Endothelial cell (in vitro differentiated cells): ENCODE measurements at places on chromosomes 4 and X. TPM values are rescaled to one million over a fixed set of nuclear protein-coding genes. Genes with fewer than 3 reads are reported as not detected.

TLR1 gene
- 0.23 TPM for total RNA-seq

TEX13B gene
- not detected for total RNA-seq

DCAF4L1 gene
- total RNA-seq, result 0.44 TPM

PLS3 gene
- 122 TPM for total RNA-seq

NWD2 gene
- total RNA-seq, result not detected

KANTR gene
- total RNA-seq, result 10.5 TPM

CYLC1 gene
- not detected for total RNA-seq

PPM1K gene
- 9.7 TPM for total RNA-seq

HSD17B13 gene
- total RNA-seq, result not detected

CCDC120 gene
- total RNA-seq, result 22.5 TPM

GRCh38 chrX:118164138-118164537 is 47.5 kb upstream of the KLHL13 start:
- H3K4me1 ChIP-seq, result no peaks in the 10 kb centered on the region
- no peak overlapping the region for H3K27ac ChIP-seq
- no peaks in the 10 kb centered on the region for H3K36me3 ChIP-seq
- no peak overlapping the region for H3K4me3 ChIP-seq
- DNase-seq, result no peak
- H3K27me3 ChIP-seq, result no peaks in the 10 kb centered on the region

- no peak for DNase-seq
- H3K4me3 ChIP-seq, result no peak overlapping the region
- H3K27me3 ChIP-seq, result no peaks in the 10 kb centered on the region
- no peak overlapping the region for H3K27ac ChIP-seq
- no peaks in the 10 kb centered on the region for H3K4me1 ChIP-seq
Measured at GRCh38 chrX:28016823-28017222, 35.6 kb upstream of the DCAF8L1 start.

DNA sequence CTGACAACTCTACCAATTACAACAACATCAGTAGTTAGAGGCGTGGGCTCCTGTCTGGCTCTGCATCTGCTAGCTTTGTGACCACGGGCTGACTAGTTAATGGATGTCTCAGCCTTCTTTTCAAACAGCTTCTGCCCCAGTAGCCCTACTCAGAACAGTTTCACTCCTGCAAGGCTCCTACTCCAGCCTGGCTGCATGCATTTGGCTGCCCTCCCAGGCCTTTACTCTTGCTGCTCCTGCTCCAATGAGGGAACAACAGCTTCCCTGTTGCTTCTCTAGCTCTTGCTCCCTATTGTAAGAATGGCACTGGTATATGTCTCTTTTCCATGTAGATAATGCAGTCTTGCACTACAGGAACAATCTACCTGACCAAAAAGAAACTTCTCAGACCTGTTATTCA is 93.3 kb downstream of the TTC29 start:
- peaks cover 1% of the 10 kb centered on the region for H3K27me3 ChIP-seq
- H3K36me3 ChIP-seq, result peaks cover 3% of the 10 kb centered on the region
- H3K4me3 ChIP-seq, result no peak overlapping the region
- no peak overlapping the region for H3K27ac ChIP-seq
- no peak for DNase-seq
- no peaks in the 10 kb centered on the region for H3K4me1 ChIP-seq

- no peak overlapping the region for H3K4me3 ChIP-seq
- H3K36me3 ChIP-seq, result no peaks in the 10 kb centered on the region
- no peaks in the 10 kb centered on the region for H3K4me1 ChIP-seq
- H3K27me3 ChIP-seq, result no peaks in the 10 kb centered on the region
- DNase-seq, result no peak
Measured at GRCh38 chr4:110005461-110006056, 92.9 kb downstream of the EGF start.

DNA sequence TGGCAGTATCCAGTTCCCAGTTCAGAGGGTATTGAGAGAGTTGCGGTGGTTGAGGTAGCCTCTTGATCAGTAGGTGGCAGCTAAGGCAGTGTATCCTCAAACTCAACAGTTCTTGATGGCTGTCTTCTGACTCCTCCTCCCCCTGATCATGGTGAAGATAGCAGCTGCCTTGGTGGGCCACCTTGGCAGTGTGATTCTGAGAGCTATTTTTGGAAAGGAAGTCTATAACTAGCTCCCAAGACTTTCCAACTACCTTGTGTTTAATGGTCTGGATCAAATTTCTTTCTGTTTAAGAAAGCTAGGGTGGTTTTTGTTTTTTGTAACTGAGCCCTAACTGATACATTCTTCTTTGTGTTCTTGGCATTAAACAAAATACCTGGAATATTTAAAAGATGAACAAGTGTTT is 10.5 kb upstream of the TBC1D19 start:
- H3K36me3 ChIP-seq, result no peaks in the 10 kb centered on the region
- H3K4me3 ChIP-seq, result no peak overlapping the region
- H3K27ac ChIP-seq, result no peak overlapping the region

DNA sequence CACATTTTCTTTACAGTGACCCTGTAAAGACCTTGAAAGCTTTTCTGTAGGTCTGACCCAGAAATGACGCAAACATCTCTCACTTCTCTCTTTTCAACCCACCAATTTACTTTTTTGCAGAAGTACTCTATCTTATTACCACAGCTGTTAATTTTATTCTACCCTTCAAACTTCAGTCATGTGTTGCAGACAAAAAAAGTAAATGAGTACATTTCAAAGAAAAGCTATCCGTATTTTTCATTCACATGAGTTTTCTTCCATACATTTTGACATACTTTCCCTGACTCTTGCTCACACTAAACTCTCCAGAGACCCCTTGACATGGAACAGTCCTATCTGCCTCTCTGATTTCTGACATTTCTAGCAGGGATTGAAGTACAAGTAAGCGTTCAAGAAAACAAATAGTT is 51.7 kb downstream of the SLC7A11 start:
- H3K36me3 ChIP-seq, result no peaks in the 10 kb centered on the region
- no peak overlapping the region for H3K27ac ChIP-seq
- DNase-seq, result no peak
- no peaks in the 10 kb centered on the region for H3K27me3 ChIP-seq

GRCh38 chrX:48522291-48522690 is 683 bp downstream of the EBP start:
- no peak for DNase-seq
- H3K27ac ChIP-seq, result peak overlapping the region; percentile 30
- peak overlapping the region; percentile 94 for H3K4me3 ChIP-seq
- H3K36me3 ChIP-seq, result peaks cover 4% of the 10 kb centered on the region
- H3K27me3 ChIP-seq, result no peaks in the 10 kb centered on the region

DNA sequence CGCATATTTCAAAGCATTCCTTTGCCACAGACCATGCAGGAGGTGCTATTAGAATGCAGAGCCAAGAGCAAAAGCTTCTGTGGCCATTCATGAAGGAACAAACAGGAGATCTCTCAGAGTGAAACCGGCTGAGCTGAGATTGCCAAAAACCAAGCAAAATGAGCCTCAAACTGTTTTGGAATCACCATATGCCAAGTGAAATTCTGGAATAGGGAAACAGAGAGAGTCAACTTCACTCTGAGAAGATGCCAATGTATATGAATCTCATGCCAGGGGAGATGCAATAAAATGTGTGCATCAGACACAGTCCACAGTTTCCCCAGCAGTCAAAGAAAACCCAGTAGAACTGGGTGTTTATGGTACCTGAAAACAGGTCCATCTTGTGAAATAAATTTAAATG is 42.3 kb downstream of the SRPX start:
- no peak overlapping the region for H3K27ac ChIP-seq
- H3K27me3 ChIP-seq, result no peaks in the 10 kb centered on the region
- no peaks in the 10 kb centered on the region for H3K4me1 ChIP-seq
- no peak overlapping the region for H3K4me3 ChIP-seq
- H3K36me3 ChIP-seq, result no peaks in the 10 kb centered on the region
- no peak for DNase-seq

GRCh38 chr4:38058151-38058550 is 98.0 kb downstream of the PTTG2 start:
- DNase-seq, result no peak
- H3K27ac ChIP-seq, result no peak overlapping the region
- H3K4me1 ChIP-seq, result peaks cover 36% of the 10 kb centered on the region
- H3K27me3 ChIP-seq, result no peaks in the 10 kb centered on the region

- H3K27ac ChIP-seq, result no peak overlapping the region
- DNase-seq, result no peak
- no peaks in the 10 kb centered on the region for H3K4me1 ChIP-seq
- no peaks in the 10 kb centered on the region for H3K36me3 ChIP-seq
- no peaks in the 10 kb centered on the region for H3K27me3 ChIP-seq
Measured at GRCh38 chr4:124790471-124790870, 77.9 kb upstream of the ANKRD50 start.

DNA sequence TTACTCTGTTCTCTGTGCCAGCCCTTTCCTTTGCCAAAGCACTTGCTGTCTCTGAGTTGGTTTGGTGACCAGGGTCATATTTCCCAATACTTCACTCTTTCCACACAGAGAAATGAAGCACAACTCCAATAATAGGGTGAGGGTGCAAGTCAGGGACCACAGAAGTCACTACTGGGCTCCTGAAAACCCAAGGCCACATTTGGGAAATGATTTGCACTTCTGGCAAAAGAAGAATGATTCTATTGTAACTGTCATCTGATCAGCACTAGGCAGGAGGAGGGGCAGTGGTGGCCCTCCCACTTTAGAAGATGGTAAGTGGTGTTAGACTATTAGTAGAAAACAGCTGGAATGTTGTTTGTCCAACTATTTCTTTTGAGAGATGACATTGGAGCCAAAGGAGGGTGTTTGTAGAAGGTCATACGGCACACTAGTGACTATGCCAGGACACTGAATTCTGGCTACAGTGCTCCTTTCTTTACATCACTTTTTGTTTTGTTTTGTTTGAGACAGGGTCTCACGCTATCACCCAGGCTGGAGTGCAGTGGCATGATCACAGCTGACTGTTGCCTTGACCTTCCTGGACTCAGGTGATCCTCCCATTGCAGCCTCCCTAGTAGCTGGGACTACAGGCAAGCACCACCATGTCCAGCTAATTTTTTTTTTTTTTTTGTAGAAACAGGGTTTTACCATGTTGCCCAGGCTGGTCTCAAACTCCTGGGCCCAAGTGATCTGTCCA is 10.8 kb upstream of the HADH start:
- no peaks in the 10 kb centered on the region for H3K27me3 ChIP-seq
- DNase-seq, result no peak
- H3K4me1 ChIP-seq, result no peaks in the 10 kb centered on the region
- H3K27ac ChIP-seq, result no peak overlapping the region
- H3K36me3 ChIP-seq, result no peaks in the 10 kb centered on the region

DNA sequence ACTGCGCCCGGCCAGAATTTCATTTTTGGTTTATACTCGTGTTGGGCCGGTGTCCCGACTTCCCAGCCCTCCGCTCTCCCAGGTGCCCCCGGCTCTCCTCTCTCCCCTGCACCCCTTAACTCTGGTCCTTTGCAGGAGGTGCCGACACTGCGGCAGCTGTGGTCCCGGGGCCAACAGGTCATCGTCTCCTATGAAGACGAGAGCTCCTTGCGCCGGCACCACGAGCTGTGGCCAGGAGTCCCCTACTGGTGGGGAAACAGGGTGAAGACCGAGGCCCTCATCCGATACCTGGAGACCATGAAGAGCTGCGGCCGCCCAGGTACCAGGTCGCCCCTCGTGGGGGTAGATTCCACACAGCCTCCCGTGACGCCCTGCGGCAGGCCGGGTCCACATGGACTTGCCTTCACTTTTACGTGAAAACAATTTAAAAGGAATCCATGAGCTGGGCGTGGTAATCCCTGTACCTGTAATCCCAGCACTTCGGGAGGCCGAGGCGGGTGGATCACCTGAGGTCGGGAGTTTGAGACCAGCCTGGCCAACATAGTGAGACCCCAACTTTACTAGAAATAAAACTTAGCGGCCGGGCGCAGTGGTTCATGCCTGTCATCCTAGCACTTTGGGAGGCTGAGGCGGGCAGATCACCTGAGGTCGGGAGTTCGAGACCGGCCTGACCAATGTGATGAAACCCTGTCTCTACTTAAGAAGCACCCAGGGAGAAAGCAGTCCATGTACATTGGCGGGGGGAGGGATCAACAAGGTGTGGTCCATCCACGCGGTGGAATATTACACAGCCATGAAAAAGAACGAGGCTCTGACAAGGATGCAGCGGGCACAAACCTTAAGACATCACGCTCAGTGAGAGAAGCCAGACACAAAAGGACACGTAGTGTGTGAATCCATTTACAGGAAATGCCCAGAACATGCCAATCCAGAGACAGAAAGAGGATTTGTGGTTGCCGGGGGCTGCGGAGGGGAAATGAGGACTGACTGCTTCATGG is 12.0 kb downstream of the PLCXD1 start:
- no peak overlapping the region for H3K27ac ChIP-seq
- H3K4me1 ChIP-seq, result no peaks in the 10 kb centered on the region
- H3K4me3 ChIP-seq, result peak overlapping the region; percentile 64
- H3K27me3 ChIP-seq, result no peaks in the 10 kb centered on the region

- peaks cover 11% of the 10 kb centered on the region for H3K4me1 ChIP-seq
- no peak overlapping the region for H3K4me3 ChIP-seq
- peaks cover 5% of the 10 kb centered on the region for H3K36me3 ChIP-seq
Measured at GRCh38 chr4:94759767-94760211, 2.0 kb downstream of the BMPR1B start.

- H3K27me3 ChIP-seq, result peaks cover 8% of the 10 kb centered on the region
- no peaks in the 10 kb centered on the region for H3K36me3 ChIP-seq
- peaks cover 13% of the 10 kb centered on the region for H3K4me1 ChIP-seq
Measured at GRCh38 chr4:7984286-7984925, 44.7 kb upstream of the AFAP1 start.

GRCh38 chr4:85829276-85830051 is 354.5 kb downstream of the ARHGAP24 start:
- H3K4me1 ChIP-seq, result peaks cover 44% of the 10 kb centered on the region
- H3K36me3 ChIP-seq, result no peaks in the 10 kb centered on the region
- no peak overlapping the region for H3K4me3 ChIP-seq
- no peak for DNase-seq
- no peak overlapping the region for H3K27ac ChIP-seq

DNA sequence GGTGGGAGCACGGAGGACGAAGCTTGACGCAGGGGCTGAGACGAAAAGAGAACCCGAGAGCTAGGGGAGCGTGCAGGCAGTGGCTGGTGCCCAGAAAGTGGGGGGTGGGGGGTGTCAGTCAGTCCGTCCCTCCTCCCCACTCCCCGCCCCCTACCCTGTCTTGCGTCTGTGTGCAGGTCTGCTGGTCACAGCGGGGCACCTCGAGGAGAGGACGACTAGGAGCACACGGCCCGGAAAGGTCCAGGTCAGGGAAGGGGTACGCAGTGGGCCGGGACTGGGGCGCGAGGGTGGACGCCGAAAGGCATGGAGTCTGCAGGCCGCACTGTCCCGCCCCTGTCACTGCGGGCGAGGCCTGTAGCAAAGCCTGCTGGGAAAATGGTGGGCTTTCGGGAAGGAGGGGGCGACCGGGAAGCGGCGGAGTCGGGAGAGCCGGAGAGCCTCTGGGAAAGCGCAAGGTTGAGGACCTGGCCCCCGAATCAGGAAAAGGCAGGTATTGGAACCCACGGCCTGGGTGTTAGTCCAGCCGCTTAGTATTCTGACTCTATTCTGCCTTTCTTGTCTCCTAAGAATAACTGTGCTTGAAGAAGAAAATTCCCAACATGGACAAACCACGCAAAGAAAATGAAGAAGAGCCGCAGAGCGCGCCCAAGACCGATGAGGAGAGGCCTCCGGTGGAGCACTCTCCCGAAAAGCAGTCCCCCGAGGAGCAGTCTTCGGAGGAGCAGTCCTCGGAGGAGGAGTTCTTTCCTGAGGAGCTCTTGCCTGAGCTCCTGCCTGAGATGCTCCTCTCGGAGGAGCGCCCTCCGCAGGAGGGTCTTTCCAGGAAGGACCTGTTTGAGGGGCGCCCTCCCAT is 769 bp downstream of the TCEAL1 start:
- H3K4me3 ChIP-seq, result peak overlapping the region; percentile 90
- peak overlapping the region; percentile 61 for H3K27ac ChIP-seq
- H3K27me3 ChIP-seq, result no peaks in the 10 kb centered on the region
- peaks cover 5% of the 10 kb centered on the region for H3K4me1 ChIP-seq
- DNase-seq, result peak; percentile 57
- no peaks in the 10 kb centered on the region for H3K36me3 ChIP-seq

- H3K27me3 ChIP-seq, result no peaks in the 10 kb centered on the region
- no peak overlapping the region for H3K27ac ChIP-seq
- H3K4me1 ChIP-seq, result no peaks in the 10 kb centered on the region
- no peak for DNase-seq
Measured at GRCh38 chr4:64503416-64503815, 94.2 kb upstream of the TECRL start.
